ENCODE measurements at places on chromosomes 13 and 19.

GRCh38 chr13:53298396-53298795 lies 269.8 kb downstream of the OLFM4 start:
- DNase-seq, result no peak

DNA sequence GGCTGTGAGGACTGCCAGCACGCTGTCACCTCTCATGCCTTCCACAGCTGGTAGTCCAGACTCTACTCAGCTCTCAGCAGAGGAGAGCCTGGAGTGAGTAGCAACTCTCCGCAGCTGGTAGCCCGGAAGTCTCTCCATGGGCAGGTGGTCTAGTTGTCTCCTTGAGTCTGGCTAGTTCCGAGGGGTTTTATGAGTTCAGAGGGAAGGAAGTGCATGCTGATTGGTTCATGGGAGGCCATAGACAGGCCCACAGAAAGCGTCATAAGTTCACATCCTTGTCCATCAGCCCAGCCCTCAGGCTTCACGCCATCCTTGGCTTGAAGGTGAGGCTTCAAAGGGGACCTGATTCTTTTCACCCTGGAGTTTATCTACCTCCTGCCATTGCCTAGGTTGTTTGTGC lies 2662.4 kb upstream of the PCDH20 start:
- DNase-seq, result no peak

- no peak for DNase-seq
Observed at GRCh38 chr19:21454901-21455300, 50.5 kb upstream of the ZNF429 start.

- no peak for DNase-seq
Observed at GRCh38 chr13:110651726-110652230, 36.4 kb downstream of the NAXD start.

DNA sequence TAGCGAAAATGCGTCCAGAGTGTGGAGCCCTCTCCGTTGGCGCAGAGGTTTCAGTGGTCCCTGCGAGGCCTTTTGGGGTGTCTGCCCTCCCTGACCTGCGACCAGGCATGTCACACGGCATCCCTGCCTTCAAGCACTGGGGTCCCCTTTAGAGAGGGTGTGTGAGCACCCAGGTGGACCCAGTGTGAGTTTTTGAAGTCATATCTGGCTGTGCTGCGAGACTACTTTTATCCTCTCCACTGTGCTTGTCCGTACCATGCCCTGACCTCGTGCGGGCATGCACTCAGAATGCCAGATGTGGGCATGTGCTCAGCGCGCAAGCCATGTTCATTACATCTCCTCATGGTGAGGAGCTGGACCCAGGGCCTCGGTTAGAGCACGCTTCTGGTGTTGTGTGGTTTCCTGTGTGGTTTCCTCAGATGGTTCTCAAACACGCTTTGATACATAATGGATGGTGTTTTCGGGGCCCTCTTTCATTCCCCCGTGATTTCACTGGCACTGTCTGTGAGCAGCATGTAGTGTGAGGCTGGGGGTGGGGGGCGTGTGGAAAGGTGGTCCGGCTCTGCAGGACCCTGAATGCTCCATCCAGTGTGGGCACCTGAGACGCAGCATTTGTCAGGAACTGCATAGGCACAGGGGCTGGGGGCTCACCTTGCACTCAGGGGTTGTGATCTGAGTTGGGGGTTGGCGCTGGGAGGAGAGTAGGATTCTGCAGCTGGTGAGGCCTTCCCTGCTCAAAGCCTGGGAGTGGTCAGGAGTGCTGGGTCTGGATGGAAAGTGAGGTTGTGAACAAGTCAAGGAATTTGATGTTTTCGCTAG lies 2.3 kb downstream of the TFDP1 start:
- DNase-seq, result no peak

DNA sequence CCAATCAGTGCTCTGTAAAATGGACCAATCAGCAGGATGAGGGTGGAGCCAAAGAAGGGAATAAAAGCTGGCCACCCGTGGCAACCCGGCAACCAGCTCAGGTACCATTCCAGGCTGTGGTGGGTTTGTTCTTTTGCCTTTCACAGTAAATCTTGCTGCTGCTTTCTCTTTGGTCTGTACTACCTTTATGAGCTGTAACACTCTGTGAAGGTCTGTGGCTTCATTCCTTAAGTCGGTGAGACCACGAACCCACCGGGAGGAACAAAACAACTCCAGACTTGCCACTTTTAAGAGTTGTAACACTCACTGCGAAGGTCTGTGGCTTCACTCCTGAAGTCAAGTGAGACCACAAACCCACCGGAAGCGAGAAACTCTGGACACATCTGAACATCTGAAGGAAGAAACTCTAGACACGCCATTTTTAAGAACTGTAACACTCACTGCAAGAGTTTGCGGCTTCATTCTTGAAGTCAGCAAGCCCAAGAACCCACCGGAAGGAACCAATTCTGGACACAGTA lies 16.5 kb upstream of the SPACA6 start:
- DNase-seq, result no peak

- peak; percentile 68 for DNase-seq
Observed at GRCh38 chr13:100875392-100876043, 200.9 kb upstream of the TMTC4 start.

GRCh38 chr13:45206340-45206739 lies 5.5 kb upstream of the KCTD4 start:
- DNase-seq, result peak; percentile 57

DNA sequence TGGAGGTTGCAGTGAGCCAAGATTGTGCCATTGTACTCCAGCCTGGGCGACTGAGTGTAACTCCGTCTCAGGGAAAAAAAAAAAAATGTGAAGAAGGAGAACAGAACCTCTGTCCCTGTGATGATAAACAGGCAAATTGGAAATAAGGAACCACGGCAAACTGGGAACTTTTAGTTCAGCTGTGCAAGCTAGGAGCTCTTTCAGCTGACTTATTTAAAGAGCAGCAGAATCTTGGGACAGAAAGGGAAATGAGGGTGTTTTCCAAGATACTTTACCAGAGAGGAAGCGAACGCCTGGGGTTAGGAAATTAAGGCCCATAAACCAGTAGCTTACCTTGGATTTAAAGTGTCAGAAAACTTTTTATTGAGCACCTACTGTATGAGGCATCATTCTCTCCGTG lies 3.0 kb upstream of the UPF1 start:
- no peak for DNase-seq

DNA sequence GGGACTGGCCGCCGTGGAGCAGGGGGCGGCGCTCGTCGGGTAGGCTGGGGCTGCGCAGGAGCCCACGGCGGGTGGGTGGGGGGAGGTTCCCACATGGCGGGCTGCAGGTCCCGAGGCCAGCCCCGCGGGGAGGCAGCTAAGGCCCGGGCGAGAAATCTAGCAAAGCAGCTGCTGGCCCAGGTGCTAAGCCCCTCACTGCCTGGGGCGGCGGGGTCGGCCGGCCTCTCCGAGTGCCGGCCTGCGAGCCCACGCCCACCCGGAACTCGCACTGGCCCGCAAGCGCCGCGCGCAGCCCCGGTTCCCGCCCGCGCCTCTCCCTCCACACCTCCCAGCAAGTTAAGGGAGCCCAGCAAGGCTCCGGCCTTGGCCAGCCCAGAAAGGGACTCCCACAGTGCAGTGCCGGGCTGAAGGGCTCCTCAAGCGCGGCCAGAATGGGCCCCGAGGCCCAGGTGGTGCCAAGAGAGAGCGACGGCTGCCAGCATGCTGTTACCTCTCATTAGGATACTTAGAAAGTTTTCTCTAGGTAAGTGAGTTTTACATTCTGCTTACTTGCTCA lies 1463.5 kb upstream of the MIR17HG start:
- DNase-seq, result no peak

DNA sequence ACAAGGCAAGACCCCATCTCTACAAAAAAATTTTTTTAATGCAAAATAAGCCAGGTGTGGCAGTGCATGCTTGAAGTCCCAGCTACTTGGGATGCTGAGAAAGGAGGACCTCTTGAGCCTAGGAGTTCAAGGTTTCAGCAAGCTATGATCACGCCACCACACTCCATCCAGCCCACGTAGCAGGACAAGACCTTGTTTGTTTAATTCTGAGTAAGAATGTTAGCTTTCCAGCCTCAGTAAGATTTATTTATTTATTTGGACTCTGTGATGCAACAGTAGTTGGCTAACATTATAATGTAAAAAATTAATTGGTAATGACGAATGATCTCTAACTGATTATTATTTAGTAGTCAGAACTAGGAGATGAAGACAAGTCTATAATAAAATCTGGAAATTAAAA lies 23.3 kb downstream of the N4BP2L2 start:
- no peak for DNase-seq

- DNase-seq, result no peak
Observed at GRCh38 chr13:23687614-23688013, 117.4 kb downstream of the TNFRSF19 start.

- peak; percentile 70 for DNase-seq
Observed at GRCh38 chr19:47391510-47392223, 27.7 kb downstream of the MEIS3 start.

DNA sequence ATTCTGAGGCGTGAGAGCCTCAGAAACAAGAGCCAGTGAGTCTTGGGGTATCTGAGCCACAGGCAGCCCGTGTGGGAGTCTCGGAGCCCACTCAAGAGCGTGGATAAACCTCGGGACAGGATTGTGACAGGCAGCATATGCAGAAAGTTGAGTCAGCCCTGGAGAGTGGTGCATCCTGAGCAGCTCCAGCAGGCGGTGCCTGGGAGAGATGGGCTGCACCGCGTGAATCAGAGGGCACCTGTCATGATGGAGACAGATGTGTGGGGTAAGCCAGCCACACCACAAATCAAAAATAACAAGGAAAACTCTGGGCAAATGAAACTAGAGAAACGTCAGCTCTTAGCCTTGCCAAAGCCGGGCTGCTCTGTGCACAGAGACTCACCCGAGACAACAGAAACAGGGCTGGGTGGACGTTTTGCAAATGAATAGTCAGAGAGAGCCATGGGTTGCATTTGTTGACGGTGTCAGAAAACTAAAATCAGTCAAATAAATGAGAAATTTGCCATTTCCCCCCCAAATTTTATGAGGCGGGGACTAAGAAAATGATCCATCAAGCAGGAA lies 30.0 kb upstream of the POP4 start:
- DNase-seq, result no peak

DNA sequence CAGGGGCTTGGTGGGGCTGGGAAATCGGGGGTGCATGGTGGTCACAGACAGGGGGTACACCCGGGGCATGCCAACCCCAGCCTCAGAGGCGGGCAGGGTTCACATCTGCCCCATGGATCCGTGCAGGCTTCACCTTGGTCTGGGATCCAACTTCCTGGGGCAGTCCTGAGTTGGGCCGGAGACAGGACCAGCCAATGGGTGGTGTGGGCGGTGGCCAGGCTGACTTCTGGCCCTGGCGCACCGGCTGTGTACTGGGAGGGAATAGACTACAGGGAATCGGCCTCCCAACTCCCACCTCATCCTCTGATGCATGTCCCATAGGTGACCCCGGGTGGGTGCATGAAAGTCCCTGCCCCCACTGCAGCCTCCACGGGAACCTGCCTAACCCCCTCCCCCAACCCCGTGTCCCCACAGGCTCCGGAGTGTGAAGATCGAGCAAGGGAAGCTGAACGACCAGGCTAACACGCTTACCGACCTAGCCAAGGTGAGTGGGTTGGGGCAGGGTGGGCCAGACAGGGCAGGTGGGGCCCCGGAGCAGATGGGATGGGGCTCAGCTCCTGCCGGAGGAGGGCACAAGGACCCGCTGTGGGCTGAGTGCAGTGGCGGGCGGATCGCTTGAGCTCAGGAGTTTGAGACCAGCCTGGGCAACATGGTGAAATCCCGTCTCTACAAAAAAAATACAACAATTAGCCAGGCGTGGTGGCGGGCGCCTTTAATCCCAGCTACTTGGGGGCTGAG lies 14.7 kb upstream of the ARRDC2 start:
- no peak for DNase-seq

DNA sequence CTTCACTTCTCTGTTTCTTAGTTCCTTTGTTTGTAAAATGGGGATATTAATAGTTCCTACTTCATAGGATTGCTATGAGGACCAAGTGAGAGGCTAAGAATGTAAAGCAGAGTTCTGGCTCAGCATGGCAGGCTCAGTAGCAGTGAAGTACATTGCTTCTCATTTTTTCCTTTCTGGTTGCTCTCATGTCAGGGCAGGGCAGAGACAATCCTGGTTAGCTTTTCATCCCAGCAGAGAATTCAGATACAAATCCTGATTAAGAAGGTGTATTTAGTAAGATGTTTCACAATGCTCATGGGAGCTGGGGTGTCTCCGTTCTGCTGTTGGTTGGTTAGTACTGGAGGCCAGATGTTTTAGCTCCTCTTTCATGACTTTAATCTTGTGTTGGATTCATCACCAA lies 42.9 kb downstream of the WASF3 start:
- DNase-seq, result no peak

GRCh38 chr19:58394821-58395219 lies 636 bp upstream of the RNF225 start:
- no peak for DNase-seq

GRCh38 chr13:76868371-76868770 lies 17.8 kb downstream of the KCTD12 start:
- no peak for DNase-seq

DNA sequence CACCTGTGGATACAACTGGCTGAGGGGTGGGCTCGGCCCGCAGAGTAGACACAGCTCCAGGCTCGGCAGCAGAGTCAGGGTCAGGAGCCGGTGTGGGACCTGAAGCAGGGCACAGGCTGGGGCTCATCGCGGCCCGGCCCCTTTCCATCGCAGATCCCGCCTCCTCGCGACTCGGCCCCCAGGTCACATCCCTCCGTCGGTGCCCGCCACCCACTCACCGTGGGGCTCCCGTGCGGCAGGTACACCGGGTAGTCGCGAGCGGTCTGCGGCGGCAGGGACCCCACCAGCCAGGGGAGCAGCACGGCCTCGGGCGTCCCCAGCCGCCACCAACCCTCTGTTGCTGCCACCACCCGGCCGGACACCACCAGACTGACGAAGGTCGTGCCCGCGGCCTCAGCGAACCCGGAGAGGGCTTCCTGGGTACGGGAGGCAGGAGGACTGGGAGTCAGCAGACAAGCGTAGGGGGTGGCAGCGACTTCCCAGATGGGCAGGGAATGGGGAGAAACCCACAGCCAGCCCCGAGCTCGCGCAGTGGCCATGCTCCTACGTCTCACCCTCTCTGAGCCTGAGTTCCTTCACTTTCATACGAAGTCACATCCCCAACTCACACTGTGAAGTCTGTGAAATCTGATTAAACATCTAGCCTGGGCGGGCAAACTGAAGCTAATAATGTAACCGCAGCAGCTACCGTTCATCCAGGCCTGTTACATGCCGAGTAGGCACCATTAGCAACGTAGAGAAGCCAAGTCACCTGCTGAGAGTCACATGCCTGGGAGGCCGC lies 3.7 kb downstream of the FUZ start:
- DNase-seq, result peak; percentile 66

GRCh38 chr13:98401934-98402333 lies 175.0 kb downstream of the STK24 start:
- DNase-seq, result no peak

- no peak for DNase-seq
Observed at GRCh38 chr13:96795670-96796069, 198.6 kb downstream of the OXGR1 start.

- no peak for DNase-seq
Observed at GRCh38 chr13:49521224-49521623, 25.5 kb downstream of the PHF11 start.

DNA sequence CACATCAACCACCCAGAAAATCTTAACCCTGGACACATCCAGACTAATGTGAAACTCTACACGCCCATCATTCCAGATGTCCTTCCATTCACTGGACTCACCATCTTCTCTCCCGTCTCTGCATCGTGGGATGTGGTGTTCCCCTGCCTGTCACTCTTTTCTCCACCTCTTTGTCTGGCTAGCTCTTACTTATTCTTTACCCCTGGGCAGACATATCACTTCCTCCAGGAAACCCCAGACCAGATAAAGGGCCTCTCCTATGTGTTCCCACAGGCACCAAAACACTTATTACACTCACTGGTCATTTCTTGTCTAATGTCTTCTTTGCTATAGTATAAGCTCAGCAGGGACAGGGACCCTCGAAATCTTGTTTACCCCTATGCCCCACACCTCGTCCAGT lies 109.3 kb upstream of the IPO5 start:
- DNase-seq, result no peak

- peak; percentile 83 for DNase-seq
Observed at GRCh38 chr19:10431943-10432735, 11.8 kb downstream of the PDE4A start.
